ENCODE measurements at places on chromosomes 6 and 20.

DNA sequence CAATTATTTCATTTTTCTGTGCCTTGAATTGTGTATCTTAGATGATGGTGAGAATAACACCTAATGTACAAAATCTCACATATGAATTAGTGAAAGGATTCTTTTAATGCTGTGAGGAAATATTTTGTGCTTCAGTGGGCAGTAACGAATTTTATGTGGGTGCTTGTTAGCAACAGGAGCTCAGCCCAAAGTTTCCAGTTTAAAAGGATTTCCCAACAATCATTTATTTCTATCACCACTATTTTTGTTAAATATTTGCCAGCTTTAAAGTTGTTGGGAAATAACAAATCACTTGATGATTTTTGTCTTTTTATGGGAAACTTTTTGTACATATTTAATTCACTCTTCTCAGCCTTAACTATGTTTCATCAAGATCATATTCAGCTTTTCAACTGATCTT, 111.8 kb downstream of the QKI start:
- DNase-seq = no peak

DNA sequence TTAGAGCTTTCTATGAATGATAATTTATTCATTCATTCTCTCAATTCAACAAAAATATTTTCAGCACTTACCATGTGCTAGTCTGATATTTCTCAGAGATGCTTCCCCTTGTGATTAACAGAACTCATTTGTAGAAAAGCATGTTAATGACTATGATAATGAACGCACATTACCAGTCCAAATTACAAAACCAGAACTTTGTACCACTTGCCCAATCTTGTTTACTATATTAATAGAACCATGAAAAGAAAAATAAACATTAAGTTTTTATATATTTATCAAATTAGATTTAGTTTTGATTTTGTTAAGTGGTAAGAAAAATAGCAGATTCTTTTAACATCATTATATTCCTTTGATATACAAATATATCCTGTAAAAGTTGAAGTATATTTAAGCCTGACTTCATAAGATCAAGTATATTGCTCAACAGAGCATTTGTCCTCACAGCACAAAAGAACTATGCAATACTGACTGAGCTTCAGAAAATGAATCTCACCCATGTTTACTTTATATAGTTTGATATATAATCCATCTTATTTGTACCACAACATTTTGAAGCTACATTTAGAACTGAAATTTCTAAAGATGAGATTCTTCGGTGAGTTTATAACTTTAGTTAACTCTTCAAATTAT, 48.9 kb downstream of the TMEM244 start:
- no peak for DNase-seq

DNA sequence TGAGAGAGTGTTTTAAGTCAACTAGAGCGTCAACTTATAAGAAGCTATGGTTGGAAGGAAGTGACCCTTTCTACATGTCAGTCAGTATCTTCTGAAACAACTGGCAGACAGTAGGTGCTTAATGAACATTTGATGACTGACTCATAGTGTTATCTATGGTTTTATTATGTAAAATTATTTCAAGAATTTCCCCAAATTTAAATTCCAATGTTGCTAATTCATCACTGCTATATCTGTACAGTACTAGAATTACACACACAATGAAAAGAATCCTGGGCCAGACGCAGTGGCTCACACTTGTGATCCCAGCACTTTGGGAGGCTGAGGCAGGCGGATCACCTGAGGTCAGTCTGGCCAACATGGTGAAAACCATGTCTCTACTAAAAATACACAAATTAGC, 721.4 kb upstream of the FLRT3 start:
- no peak for DNase-seq

- DNase-seq = no peak
Measured at GRCh38 chr6:17923401-17923863, 64.0 kb downstream of the KIF13A start.

DNA sequence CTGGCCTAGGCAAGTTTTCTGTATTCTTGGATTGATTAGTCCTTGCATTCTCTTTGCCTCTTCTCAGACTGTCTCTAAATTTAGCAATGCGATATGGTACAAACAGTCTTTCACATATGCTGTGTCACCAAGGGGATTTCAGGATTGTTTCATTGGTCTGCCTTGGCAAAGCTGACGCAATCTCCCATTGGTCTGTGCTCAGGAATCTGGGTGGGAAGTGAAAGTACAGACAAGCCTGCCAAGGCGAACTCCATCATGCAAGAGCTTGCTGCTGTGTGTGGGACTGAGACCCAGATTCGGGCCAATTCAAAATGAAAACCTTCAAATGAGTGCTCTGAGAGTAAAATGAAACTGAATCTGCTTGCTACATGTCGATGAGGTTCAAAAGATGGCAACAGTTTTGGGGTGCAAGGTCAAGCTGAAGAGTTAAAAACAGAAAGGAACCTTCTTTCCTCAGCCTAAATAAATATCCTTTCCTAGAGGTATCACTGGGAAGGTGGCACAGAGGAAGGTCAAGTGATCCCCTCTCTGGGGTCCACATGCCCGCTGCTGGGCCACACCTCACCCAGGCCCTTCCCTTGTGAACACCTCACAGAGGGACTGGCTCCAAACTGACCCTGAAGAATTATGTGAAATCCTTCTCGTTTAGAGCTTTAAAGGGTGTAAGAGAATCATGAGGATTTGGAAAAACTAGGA, 198.8 kb upstream of the PREP start:
- DNase-seq = peak; percentile 95

DNA sequence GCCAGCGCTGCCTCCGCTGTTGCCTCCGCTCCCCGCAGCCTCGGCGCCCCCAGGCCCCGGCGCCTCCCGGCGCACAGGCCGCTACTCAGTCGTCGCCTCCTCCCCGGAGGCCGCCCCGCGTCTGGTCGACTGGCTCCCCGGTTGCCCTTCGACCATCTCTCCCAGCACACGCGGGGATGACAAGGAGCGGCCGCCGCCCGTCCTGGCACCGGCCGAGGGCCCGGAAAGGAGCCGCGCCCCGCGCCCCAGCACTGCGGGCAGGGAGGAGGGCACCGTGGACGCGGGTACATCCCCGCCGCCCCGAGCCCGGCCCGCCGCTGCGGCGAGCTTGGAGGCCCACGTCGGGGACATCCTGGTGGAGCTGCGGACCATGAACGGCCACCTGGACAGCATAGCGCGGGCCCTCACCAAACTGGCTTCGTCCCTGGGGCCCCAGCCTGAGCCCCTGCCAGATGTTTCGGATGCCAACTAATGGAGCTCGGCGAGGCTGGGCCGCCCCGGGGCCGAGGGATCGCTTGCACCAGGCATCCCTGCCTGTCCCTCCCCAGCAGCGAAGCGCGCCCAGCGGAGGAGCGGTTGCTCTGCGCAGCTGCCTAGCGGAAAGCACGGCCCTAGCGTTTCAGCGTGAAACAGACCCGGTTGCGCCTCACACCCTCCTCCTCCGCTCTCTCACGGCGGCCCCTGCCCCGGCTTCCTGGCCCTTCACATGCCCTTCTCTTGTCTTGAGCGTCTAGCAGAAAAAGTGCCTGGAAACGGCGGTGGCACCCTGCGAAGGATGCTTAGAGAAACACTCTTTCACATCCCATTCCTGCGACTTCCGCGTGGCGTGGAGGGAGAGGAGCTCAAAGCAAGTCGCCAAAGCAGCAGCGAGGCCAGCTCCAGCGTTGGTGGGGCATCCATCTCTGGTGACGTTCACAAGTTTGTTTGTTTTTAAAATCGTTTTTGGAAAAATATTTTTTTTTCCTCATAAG, 285.8 kb upstream of the SUPT3H start:
- no peak for DNase-seq

GRCh38 chr6:24321538-24322162, 36.2 kb downstream of the DCDC2 start:
- DNase-seq = no peak

DNA sequence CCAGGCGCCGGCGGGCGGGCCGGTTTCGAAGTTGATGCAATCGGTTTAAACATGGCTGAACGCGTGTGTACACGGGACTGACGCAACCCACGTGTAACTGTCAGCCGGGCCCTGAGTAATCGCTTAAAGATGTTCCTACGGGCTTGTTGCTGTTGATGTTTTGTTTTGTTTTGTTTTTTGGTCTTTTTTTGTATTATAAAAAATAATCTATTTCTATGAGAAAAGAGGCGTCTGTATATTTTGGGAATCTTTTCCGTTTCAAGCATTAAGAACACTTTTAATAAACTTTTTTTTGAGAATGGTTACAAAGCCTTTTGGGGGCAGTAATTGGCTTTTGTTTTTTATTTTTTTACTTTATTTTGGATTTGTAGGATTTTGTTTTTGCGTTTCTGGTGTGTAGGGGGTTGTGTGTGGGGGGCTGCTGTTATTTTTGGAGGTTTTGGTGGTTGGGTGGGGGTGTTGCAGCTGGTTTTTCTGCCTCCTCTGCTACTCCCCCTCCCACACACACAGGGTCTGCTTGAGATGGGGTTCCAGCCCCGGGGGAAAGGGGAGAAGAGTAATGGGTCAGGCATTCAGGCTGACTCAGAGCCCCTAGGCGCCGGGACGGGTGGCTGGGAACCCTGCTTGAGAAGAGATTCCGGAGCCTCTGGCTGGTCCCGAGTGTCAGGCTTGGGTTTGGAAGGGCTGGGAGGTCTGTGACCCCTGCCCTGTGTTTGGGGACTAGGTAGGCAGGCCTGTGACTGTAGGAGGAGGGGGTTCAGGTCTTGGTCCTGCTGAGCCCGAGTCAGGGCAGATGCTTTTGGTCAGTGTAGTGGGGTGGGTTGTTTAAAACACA, 2.0 kb downstream of the CEBPB start:
- DNase-seq = no peak

- no peak for DNase-seq
Measured at GRCh38 chr6:37260040-37260439, 2.1 kb upstream of the TMEM217 start.

GRCh38 chr6:21441386-21441785, 152.2 kb upstream of the SOX4 start:
- DNase-seq = no peak

DNA sequence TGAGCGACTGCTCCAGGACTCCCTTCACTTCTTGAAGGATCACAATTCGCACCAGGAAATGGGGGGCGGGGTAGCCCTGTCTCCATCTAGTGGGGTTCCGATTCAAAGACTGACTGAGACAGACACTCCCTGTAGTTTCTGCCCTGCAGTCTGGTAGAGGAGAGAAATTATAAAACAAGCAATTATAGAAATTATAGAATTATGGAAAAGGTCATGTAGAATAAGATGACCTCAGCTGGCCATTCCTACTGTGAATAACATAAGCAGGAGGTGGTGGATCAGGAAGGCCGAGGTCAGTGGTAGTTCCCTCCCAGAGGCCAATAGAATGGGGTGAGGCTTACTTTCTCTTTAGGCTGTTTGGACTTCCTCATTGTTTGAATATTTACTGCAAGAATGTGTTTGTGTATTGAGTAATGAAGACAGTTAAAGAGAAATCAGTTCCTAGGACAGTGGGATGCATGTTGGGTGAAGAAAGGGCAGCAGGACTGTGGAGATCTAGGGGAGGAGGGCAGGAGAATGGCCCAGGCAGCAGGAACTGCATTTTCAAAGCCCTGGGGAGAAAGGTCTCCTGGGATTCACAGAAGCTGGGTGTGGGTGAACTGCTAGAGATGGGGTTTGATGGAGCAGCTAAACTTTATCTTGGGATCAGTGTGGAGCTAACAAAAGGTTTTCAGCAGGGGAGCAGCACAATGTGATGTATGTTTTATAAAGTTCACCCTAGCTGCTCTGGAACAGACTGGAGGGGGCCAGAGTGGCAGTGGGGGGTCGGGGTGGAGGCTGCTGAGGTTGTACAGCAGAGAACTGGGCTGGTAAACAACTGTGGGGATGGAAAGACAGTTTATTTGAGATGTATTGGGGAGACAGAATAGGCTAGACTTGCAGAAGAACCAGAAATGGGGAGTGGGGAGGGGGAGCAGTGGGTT, 2.1 kb downstream of the ZNF341 start:
- peak; percentile 61 for DNase-seq

GRCh38 chr6:142927904-142928303, 17.1 kb downstream of the HIVEP2 start:
- no peak for DNase-seq

- DNase-seq = no peak
Measured at GRCh38 chr6:157935786-157936185, 45.9 kb upstream of the SYNJ2 start.

GRCh38 chr6:131736003-131736596, 25.3 kb upstream of the CTAGE9 start:
- no peak for DNase-seq

DNA sequence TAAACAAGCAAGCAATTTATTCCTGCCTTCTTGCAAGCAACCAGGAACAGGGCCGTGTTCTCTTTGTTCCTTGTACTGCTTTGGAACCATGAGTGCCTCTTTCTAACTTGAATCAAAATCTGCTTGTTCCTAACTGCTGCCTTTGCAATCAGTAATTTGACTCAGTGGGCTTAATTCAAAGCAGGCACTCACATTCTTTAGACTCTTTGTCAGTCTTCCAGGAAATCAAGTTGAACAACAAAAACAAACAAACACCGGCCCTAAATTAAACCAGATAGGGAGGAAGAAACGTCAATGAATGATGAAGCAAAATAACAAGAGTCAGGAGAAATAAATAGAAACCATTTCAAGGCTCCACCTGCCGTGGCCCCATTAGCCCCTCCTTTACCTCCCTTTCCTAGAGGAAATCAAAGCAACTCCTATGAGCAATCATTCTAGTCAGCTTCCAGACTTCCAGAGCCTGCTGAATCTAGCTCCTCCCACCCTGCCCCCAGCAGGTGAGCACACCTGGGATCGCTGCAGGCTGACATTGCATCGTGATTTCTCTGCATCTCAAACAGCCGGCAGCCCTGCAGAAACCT, 582.2 kb upstream of the FLRT3 start:
- peak; percentile 28 for DNase-seq

Measured in BJ (cell line).